Stimulated activated naive B cell treated with anti-CD40 and anti-IgM and Interleukin-4, amounts not matched to agents 10 μg/mL and 1 μg/mL and 100 μg/mL, for 72 hours (primary cell): ENCODE measurements at places on chromosomes 4 and X.
A peak's percentile ranks its signal among the peaks of the same experiment; 100 is the strongest.

GRCh38 chr4:40446839-40447238 is 111.7 kb downstream of the CHRNA9 start:
- H3K4me1 ChIP-seq: no peaks in the 10 kb centered on the region
- no peaks in the 10 kb centered on the region for H3K27me3 ChIP-seq
- H3K4me3 ChIP-seq: no peak overlapping the region
- no peak for DNase-seq

DNA sequence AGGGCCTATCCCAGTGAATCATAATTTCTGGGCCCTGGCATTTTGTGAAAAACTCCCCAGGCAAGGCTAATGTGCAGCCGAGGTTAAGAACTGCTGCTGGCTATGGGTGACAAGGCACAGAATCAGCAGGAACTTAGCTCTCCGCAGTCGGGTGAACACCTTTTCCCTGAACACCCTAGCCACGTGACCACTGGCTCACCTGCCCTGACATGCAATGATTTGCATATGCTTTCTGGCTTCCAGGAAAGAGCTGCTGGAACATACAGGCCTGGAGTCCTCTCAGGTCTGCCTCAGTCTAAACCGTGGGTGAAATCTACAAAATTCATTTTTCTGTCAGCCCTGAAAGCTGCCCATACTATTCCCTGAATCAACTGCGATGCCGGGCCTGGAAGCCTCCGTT is 56.6 kb downstream of the ZNF827 start:
- no peak for DNase-seq
- H3K4me1 ChIP-seq: peaks cover 43% of the 10 kb centered on the region
- H3K27me3 ChIP-seq: no peaks in the 10 kb centered on the region
- H3K36me3 ChIP-seq: peaks cover 43% of the 10 kb centered on the region
- H3K27ac ChIP-seq: peak overlapping the region; percentile 28
- no peak overlapping the region for H3K4me3 ChIP-seq

GRCh38 chr4:66197451-66197850 is 527.2 kb upstream of the EPHA5 start:
- no peak overlapping the region for H3K4me3 ChIP-seq
- H3K4me1 ChIP-seq: no peaks in the 10 kb centered on the region
- H3K36me3 ChIP-seq: no peaks in the 10 kb centered on the region
- no peak overlapping the region for H3K27ac ChIP-seq
- DNase-seq: no peak
- no peaks in the 10 kb centered on the region for H3K27me3 ChIP-seq

- no peaks in the 10 kb centered on the region for H3K4me1 ChIP-seq
- H3K36me3 ChIP-seq: peaks cover 31% of the 10 kb centered on the region
- DNase-seq: no peak
- H3K27ac ChIP-seq: no peak overlapping the region
Measured at GRCh38 chr4:42442601-42443000, 45.3 kb downstream of the SHISA3 start.

GRCh38 chr4:138693526-138693925 is 322.1 kb upstream of the NOCT start:
- no peak overlapping the region for H3K4me3 ChIP-seq
- no peaks in the 10 kb centered on the region for H3K4me1 ChIP-seq
- H3K27ac ChIP-seq: no peak overlapping the region

GRCh38 chr4:37431417-37431743 is 186.8 kb downstream of the NWD2 start:
- DNase-seq: no peak
- H3K27me3 ChIP-seq: peaks cover 5% of the 10 kb centered on the region
- H3K4me1 ChIP-seq: no peaks in the 10 kb centered on the region
- H3K27ac ChIP-seq: no peak overlapping the region
- no peaks in the 10 kb centered on the region for H3K36me3 ChIP-seq

GRCh38 chr4:30396772-30397475 is 323.2 kb upstream of the PCDH7 start:
- H3K27ac ChIP-seq: no peak overlapping the region
- H3K36me3 ChIP-seq: no peaks in the 10 kb centered on the region
- DNase-seq: no peak
- no peaks in the 10 kb centered on the region for H3K4me1 ChIP-seq
- no peak overlapping the region for H3K4me3 ChIP-seq

DNA sequence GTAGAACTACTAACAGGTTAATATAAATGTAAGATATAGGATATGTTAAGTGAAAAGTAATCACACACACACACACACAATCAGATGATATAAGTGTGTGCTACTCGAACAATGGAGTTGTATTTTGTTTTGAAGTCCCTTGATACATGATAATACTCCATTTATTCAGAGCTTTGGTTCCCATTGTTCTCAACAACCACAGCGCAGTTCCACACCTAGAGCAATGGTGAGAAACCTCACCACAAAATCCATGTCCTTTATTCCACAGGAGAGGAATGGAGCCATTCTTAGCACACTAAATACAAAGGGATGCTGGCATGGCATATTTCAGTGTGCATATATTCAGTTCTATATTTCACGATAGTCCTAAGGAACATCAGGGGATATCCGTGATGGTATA is 139.2 kb downstream of the PPP3CA start:
- no peak for DNase-seq
- no peak overlapping the region for H3K27ac ChIP-seq
- peaks cover 26% of the 10 kb centered on the region for H3K4me1 ChIP-seq
- no peak overlapping the region for H3K4me3 ChIP-seq

- DNase-seq: no peak
- H3K4me3 ChIP-seq: no peak overlapping the region
- no peak overlapping the region for H3K27ac ChIP-seq
- no peaks in the 10 kb centered on the region for H3K27me3 ChIP-seq
Measured at GRCh38 chrX:116232833-116233232, 62.3 kb downstream of the AGTR2 start.

- no peak overlapping the region for H3K4me3 ChIP-seq
- peaks cover 8% of the 10 kb centered on the region for H3K27me3 ChIP-seq
- H3K27ac ChIP-seq: no peak overlapping the region
- no peaks in the 10 kb centered on the region for H3K36me3 ChIP-seq
- peaks cover 21% of the 10 kb centered on the region for H3K4me1 ChIP-seq
Measured at GRCh38 chr4:119204916-119205315, 7.6 kb upstream of the USP53 start.

- peaks cover 2% of the 10 kb centered on the region for H3K36me3 ChIP-seq
- H3K27me3 ChIP-seq: no peaks in the 10 kb centered on the region
- no peak for DNase-seq
- no peak overlapping the region for H3K4me3 ChIP-seq
- no peak overlapping the region for H3K27ac ChIP-seq
Measured at GRCh38 chr4:120709991-120710390, 212.5 kb downstream of the PRDM5 start.

- H3K4me1 ChIP-seq: peaks cover 16% of the 10 kb centered on the region
- no peaks in the 10 kb centered on the region for H3K36me3 ChIP-seq
- no peak for DNase-seq
- H3K4me3 ChIP-seq: peak overlapping the region; percentile 65
- no peak overlapping the region for H3K27ac ChIP-seq
Measured at GRCh38 chr4:170089274-170089667, 485 bp downstream of the AADAT start.

- peak; percentile 2 for DNase-seq
- H3K4me3 ChIP-seq: no peak overlapping the region
- H3K27ac ChIP-seq: no peak overlapping the region
- H3K4me1 ChIP-seq: no peaks in the 10 kb centered on the region
- no peaks in the 10 kb centered on the region for H3K27me3 ChIP-seq
Measured at GRCh38 chrX:31070057-31070468, 1.8 kb downstream of the FTHL17 start.

- peaks cover 30% of the 10 kb centered on the region for H3K4me1 ChIP-seq
- no peak overlapping the region for H3K4me3 ChIP-seq
- peaks cover under 1% of the 10 kb centered on the region for H3K36me3 ChIP-seq
- no peaks in the 10 kb centered on the region for H3K27me3 ChIP-seq
- DNase-seq: no peak
Measured at GRCh38 chrX:41666251-41666650, 22.5 kb upstream of the GPR34 start.

GRCh38 chr4:47391256-47391655 is 72.2 kb downstream of the COMMD8 start:
- peaks cover 2% of the 10 kb centered on the region for H3K4me1 ChIP-seq
- H3K27me3 ChIP-seq: no peaks in the 10 kb centered on the region
- no peak for DNase-seq
- H3K4me3 ChIP-seq: no peak overlapping the region

- no peak overlapping the region for H3K27ac ChIP-seq
- no peaks in the 10 kb centered on the region for H3K36me3 ChIP-seq
- peaks cover 8% of the 10 kb centered on the region for H3K27me3 ChIP-seq
Measured at GRCh38 chr4:183326853-183327252, 4.6 kb upstream of the CLDN24 start.

- H3K4me1 ChIP-seq: no peaks in the 10 kb centered on the region
- H3K36me3 ChIP-seq: no peaks in the 10 kb centered on the region
- H3K27me3 ChIP-seq: no peaks in the 10 kb centered on the region
- no peak overlapping the region for H3K4me3 ChIP-seq
- H3K27ac ChIP-seq: no peak overlapping the region
Measured at GRCh38 chr4:56099378-56099786, 150.6 kb downstream of the CEP135 start.

DNA sequence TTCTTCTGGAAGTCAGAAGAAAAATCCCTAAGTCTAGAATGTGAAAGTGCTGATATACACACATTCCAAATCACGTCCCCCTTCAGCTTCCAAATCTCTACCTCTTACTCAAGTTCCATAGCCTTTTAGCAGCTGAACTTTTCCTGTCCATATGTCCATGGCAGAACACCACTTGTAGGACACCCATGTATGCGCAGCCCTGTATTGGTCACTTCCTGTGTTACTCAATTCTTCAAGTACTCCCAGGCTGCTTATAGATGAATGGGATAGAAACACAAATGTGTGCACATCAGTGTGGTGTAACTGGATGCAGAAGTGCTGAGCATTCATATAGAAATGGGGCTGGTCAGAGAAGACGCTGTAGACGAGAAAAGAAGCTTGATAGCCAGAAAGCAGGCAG is 18.8 kb downstream of the SRPX2 start:
- H3K27ac ChIP-seq: no peak overlapping the region
- peaks cover 7% of the 10 kb centered on the region for H3K4me1 ChIP-seq
- no peaks in the 10 kb centered on the region for H3K36me3 ChIP-seq
- no peak overlapping the region for H3K4me3 ChIP-seq

DNA sequence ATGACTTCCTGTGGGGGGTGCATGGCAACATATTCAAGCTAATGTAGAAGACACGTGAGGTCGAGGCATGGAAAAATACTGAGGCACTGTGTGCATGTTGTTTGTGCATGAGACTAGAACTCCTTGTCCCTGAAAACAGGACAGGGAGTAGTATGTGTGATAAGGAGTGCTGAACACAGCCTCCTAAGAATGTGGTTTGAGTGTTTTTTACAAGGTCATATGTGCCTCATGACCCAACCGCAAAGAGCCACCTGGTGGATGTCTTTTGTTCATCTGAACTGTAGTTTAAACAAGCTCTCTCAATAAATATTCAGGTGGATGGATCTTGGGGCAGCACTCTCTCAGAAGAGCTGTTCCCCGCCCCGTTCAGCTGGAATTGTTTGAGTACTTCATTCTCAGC is 226.6 kb downstream of the NLGN4X start:
- no peaks in the 10 kb centered on the region for H3K4me1 ChIP-seq
- DNase-seq: no peak
- no peak overlapping the region for H3K27ac ChIP-seq
- H3K36me3 ChIP-seq: no peaks in the 10 kb centered on the region
- no peak overlapping the region for H3K4me3 ChIP-seq
